ENCODE measurements at places on chromosomes 3 and 15. TPM values are rescaled to one million over a fixed set of nuclear protein-coding genes. Genes with fewer than 3 reads are reported as not detected.

- H3K27ac ChIP-seq = no peak overlapping the region
- H3K4me1 ChIP-seq = peaks cover 7% of the 10 kb centered on the region
- no peak for DNase-seq
- no peaks in the 10 kb centered on the region for H3K27me3 ChIP-seq
- H3K36me3 ChIP-seq = no peaks in the 10 kb centered on the region
Observed at GRCh38 chr3:23942546-23942945, 2.5 kb upstream of the NR1D2 start.

DNA sequence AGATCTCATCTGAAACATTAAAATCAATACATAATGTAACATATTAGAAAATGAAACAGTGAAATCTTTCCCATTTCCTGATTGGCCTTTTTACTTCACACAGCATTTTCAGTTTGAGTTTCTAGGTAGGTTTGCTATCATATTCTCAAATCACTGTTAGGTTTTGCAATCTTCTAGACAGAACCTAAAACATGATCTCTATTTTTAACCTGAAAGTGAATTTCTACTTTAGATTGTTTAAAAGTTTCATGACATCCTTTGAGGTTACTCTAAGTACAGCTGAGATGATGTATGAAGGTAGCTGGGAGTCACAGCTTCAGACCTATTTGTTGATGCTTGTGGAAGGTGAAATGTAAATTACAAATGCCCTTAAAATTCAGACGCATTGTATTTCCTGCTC lies 118.4 kb upstream of the GPR149 start:
- H3K4me3 ChIP-seq = no peak overlapping the region
- H3K27me3 ChIP-seq = no peaks in the 10 kb centered on the region
- H3K36me3 ChIP-seq = no peaks in the 10 kb centered on the region
- no peak for DNase-seq
- H3K27ac ChIP-seq = no peak overlapping the region
- no peaks in the 10 kb centered on the region for H3K4me1 ChIP-seq

The GPR171 gene
- total RNA-seq = not detected

The ABHD17C gene
- total RNA-seq = 3.0 TPM

The ZIC1 gene
- 0.07 TPM for total RNA-seq
